ENCODE measurements at places on chromosomes 6 and 20.
A peak's percentile ranks its signal among the peaks of the same experiment; 100 is the strongest.

- DNase-seq, result no peak
Observed at GRCh38 chr20:39356908-39357307, 394.8 kb downstream of the DHX35 start.

GRCh38 chr6:33249732-33250630 is 21.7 kb downstream of the VPS52 start:
- DNase-seq, result no peak

- no peak for DNase-seq
Observed at GRCh38 chr6:149212892-149213801, 104.4 kb upstream of the TAB2 start.

DNA sequence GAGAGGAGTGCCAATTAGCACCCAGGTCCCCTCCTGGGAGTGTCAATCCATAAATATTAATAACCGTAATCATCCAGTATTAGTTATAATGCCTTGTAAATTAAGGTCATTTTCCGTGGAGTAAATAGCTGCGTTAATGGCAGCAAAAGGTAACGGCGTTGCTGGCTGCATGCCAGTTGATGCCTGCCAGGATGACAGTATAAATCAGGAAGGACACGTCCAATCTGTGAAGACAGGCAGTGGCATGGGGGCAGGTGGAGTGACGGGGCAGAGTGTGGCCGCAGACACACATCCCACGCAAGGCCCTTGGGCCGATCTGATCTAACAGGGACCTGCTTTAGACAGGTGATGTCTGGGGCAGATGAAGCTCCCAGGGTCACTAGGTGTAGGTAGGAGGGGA is 49.1 kb downstream of the KCNB1 start:
- DNase-seq, result no peak

- DNase-seq, result peak; percentile 50
Observed at GRCh38 chr20:34553366-34553867, 5.1 kb upstream of the MAP1LC3A start.

DNA sequence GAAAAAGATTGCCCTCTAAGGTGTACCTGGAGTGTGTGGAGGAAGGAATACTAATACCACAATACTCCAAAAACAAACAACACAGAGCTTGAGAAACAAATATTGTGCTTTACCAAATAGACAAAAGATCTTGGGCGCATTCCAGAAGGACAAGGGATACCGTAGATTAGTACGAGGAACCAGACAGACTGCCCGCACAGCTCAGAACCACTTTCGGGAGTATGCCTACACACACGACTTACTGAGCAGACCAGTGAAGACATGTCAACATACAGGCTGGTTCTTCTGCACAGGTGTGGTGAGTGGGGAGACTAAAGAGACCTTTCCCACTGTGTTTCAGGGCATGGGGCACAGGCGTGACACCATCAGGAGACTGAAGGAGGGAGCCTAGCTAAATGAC is 15.8 kb upstream of the FOXQ1 start:
- DNase-seq, result no peak

DNA sequence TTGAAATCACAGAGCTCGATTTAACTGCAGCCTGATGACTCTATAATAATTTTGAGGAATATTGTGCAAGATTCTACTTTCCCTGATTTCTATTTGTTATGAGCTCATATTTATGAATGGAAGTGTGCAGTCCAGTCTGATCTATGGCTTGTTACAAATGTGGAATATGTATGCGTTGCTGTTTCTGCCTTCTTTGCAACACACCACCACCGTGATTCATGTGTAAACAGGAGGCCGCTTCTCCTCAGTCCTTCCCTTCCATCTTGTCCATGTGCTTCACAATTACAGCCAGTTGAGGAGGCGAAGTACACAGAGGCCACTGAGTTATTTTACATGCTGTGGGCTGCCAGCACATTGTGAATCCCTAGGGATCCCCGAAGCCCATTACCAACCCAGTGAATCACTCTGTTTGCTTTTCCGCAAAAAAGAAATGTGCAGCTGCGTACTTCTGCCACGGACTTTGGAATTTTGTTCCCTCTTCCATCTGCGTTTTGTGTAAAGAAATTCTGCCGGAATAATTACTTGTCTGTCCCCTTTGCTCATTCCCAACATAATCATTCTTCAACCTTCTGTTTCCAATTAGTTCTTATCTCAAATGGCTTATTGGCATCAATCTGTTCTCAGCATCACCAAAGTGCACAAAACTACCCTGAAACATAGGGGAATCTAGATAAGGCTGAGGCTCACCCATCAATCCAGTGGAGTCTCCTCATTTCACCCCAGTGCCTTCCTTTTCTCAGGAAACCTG is 551.6 kb upstream of the CITED2 start:
- DNase-seq, result peak; percentile 2

DNA sequence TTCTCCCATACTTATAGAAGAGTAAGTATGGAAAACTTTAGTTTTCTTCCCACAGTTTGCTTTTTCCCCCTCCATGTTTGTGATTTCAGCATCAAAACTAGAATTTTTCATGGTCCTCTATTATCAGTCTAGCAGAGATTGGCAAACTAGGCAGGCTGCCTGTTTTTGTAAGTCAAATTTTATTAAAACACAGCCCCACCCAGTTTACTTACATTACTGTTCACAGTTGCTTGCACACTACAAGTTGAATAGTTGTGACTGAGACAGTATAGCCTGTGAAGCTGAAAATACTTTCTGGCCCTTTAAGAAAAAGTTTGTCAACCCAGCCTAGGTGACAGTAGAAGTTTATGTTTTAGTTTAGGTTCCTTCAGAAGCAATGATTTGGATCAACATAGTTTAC is 19.5 kb downstream of the MCM8 start:
- DNase-seq, result no peak

DNA sequence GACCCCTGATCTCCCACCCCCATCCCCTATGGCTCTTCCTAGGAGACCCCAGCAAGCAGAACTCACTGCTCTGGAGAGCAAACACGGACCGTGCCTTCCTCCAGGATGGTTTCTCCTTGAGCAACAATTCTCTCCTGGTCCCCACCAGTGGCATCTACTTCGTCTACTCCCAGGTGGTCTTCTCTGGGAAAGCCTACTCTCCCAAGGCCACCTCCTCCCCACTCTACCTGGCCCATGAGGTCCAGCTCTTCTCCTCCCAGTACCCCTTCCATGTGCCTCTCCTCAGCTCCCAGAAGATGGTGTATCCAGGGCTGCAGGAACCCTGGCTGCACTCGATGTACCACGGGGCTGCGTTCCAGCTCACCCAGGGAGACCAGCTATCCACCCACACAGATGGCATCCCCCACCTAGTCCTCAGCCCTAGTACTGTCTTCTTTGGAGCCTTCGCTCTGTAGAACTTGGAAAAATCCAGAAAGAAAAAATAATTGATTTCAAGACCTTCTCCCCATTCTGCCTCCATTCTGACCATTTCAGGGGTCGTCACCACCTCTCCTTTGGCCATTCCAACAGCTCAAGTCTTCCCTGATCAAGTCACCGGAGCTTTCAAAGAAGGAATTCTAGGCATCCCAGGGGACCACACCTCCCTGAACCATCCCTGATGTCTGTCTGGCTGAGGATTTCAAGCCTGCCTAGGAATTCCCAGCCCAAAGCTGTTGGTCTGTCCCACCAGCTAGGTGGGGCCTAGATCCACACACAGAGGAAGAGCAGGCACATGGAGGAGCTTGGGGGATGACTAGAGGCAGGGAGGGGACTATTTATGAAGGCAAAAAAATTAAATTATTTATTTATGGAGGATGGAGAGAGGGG is 1.4 kb downstream of the LTA start:
- no peak for DNase-seq

DNA sequence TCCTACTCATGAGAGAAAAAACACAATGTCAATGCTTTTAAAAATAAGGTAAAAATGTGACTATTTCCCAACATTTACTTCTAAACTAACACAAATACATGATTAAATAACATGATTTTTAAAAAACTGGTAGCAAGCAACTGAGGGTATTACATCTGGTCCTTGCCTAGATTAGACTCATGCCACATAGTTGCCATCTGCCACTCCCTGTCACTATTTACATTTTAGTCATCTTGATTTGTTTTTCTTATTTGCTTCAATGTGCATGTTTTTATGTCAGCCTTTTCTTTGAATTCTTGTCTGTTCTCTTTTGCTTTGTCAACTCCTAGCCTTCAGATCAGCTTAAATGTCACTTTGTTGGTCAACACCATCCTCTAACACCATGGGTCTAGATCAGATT is 207.0 kb upstream of the SIM1 start:
- DNase-seq, result no peak

GRCh38 chr20:6070829-6071695 is 17.2 kb upstream of the LRRN4 start:
- no peak for DNase-seq

GRCh38 chr6:10407018-10407673 is 7.7 kb downstream of the TFAP2A start:
- DNase-seq, result no peak

DNA sequence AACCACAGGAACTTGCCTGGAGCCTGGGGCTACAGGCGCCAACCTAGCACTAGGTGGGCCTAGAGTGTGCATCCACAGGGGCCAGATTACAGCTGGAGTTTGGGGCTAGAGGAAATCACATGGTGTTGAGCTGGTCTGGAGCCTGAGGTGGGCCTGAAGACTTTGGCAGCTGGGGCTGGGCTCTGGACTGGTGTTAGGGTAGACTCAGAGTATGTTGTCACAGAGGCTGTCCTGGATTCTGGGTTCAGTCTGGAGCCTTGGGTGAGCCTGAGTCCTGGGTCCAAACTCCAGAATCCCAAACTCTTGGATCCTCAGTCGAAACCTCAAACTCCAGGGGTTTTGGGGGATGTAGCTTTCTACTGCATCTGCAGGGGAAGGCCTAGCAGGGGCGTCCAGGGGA is 356.7 kb downstream of the FRK start:
- DNase-seq, result no peak

DNA sequence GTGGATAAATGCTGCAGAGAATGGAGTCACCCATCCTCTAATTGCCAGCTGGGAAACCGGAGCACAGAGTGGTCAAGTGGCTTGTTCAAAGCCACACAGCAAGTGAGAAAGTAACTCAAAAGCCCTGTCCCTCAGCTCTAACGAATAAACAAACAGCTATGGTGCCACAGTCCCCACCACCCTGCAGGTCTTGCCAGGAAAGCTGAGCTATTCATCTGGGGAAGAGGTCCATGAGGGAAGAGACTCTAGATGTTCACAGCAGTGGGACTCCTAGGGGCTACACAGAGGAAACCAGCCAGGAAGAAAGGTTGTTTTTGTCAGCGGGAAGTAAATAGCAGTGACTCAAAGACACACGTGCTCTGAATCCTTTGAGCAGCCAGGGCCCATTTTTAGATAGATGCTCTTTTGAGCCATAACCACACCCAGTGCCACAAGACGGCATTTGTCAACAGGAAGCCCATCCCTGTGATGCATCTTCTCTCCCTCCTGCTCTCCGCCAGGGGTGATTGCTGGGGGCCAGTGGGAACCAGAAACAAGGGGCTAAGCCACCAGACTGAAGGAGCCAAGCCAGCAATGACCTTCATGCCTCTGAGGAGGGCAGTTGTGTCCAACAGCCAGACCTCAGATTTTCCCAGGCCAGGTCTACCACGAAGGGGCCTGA is 32.4 kb upstream of the TCP11 start:
- DNase-seq, result peak; percentile 36

GRCh38 chr20:30168025-30168799 is 1089.3 kb upstream of the DEFB115 start:
- DNase-seq, result no peak

DNA sequence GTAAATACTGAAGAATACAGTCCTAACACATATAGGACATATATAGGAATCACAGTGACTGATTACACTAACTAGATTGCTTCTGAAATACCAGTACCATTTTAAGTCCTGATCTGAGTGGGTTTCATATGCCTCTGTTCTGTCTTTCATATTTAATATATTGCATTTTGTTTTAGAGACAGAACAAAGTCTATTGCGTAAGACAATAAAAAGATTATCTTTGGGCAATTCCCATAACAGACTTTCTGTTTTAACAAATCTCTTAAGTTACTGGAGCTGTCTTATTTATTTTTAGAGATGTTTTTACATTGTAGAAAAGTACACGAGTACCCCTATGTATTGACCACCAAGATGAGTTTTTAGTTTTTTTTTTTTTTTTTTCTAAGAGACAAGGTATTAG is 29.6 kb downstream of the ANKRD6 start:
- no peak for DNase-seq

- no peak for DNase-seq
Observed at GRCh38 chr20:57999465-58000111, 228.9 kb downstream of the ANKRD60 start.

- peak; percentile 1 for DNase-seq
Observed at GRCh38 chr6:162177746-162178145, 549.8 kb downstream of the PRKN start.

DNA sequence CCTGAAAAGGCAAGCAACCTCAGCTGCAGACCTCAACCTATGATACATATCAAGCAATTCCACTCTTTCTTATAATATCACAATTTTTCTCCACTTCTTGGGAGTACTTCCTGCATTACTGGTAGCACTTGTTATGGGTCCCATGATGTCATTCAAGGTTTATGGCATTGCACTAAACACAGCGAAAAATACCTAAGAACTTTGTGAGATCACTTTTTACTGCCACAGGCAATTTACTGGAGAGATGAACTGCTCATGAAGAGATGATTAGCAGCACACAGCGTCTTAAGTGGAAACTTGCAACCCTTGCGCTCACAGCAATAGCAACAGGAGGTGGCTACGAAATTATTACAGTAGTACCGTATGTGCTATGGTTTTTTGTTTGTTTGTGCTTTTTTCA is 19.3 kb upstream of the RIMS4 start:
- no peak for DNase-seq

- no peak for DNase-seq
Observed at GRCh38 chr6:135222623-135223022, 41.5 kb downstream of the MYB start.

DNA sequence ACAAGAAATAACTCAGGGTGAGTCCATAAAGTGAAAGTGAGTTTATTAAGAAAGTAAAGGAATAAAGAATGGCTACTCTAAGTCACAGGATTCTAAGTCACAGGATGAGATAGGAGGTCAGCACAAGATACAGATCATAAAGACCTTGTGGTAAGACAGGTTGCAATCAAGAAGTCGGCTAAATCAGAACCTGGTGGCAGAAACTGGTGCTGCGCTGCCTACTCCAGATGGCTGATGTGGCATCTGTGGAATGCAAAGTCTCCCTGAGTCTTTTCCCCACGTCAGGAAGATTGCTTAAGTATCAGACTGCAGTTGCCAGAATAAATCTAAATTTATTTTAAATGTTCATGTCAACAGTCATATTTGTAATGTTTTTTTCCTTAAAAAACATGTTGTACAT is 10.7 kb upstream of the KCNK15 start:
- no peak for DNase-seq

DNA sequence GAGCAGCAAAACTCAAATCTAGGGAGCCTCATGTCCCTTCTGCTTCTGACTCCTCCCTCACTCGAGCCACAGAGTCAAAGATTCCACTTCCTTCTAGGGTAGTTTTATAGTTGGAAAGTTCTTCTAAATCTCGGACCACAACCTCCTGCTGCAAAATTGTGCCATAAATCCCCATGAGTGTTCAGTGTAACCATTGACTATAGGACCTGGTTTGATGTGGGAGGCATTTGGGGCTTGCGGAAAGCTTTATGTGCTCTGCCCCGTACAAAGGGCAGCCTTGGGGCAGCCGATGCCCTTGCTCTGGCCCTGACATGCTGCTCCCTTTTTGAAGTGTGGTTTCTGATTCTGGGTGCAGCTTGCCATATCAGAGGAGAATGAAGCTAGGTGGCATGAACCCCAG is 43.6 kb upstream of the IER3 start:
- DNase-seq, result peak; percentile 80

- DNase-seq, result no peak
Observed at GRCh38 chr6:141024526-141024925, 1108.2 kb upstream of the GJE1 start.

GRCh38 chr6:157182503-157183264 is 140.6 kb downstream of the TMEM242 start:
- DNase-seq, result peak; percentile 74

- DNase-seq, result no peak
Observed at GRCh38 chr6:33983721-33984465, 162.0 kb downstream of the GRM4 start.
